ENCODE measurements at places on chromosomes 6 and 20.

DNA sequence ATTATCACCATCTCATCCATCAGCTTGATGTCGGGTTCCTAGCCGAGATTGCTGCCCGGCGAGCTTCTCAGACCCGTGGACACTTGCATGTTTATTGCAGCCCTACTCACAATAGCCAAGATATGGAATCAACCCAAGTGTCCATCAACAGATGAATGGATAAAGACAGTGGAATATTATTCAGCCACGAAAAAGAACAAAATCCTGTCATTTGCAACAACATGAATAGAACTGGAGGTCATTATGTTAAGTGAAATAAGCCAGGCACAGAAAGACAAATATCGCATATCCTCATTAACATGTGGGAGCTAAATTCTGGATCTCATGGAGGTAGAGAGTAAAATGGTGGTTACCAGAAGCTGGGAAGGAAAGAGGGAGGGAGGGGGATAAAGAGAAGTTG lies 49.1 kb upstream of the SLC2A12 start:
- DNase-seq = no peak

- DNase-seq = no peak
Measured at GRCh38 chr20:53291548-53291947, 302.1 kb downstream of the ZNF217 start.

GRCh38 chr6:109513571-109514071 lies 30.6 kb upstream of the ZBTB24 start:
- no peak for DNase-seq

DNA sequence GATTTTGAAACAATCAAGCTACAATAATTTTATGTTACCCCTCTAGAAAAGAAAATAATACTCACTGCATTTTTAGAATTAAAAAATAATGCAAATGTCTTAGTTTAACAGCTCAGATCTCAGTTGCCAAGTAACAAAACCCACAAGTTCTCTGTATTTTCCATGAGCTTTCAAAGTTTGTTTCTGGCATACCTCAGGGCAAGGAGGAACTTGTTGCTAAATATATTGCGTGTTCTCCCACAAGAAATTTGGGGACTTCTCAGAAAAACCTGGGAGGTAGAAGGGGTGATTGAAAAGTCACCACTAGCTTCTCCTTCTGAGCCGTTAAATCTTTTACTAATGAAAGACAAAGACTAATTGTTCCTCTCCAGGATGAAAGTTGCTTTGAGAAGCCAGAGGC lies 236.8 kb upstream of the MARCKS start:
- DNase-seq = no peak

- DNase-seq = no peak
Measured at GRCh38 chr20:43972051-43972450, 57.4 kb downstream of the TOX2 start.

DNA sequence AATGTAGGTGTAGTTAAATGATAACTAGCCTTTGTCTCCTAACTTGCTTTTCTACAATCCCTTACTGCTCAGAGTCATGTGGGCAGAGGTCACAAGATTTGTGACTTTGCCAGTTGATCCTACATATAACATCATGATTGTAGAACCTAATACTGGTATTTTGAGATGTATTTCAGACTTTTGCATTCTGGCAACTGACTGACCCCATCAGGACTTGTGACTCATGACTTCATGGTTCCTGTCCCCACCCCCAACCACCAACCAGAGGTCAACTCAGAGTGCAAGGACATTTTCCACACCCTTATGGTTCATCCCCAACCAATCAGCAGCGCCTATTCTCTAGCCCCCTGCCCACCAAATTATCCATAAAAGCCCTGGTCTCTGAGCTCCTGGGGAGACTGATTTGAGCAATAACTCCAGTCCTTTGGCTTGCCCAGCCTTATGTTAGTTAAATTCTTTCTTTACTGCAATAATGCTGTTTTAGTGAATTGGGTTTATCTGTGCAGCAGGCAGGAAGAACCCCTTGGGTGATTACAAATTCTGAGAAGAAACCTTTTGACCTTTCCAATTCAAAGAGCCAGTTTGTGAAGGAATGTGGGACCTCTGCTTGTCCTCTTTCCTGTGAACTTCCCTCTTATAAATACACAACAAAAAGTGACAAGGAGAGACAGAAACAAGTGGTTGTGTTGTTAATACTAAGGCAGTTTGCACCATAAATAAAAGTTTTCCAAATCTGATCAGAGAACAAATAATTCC lies 588.7 kb downstream of the UTRN start:
- no peak for DNase-seq

- DNase-seq = no peak
Measured at GRCh38 chr6:76774781-76775384, 688.4 kb downstream of the HTR1B start.

GRCh38 chr20:15976047-15976736 lies 597.1 kb downstream of the KIF16B start:
- DNase-seq = no peak

GRCh38 chr6:49806145-49806544 lies 19.1 kb upstream of the PGK2 start:
- no peak for DNase-seq

DNA sequence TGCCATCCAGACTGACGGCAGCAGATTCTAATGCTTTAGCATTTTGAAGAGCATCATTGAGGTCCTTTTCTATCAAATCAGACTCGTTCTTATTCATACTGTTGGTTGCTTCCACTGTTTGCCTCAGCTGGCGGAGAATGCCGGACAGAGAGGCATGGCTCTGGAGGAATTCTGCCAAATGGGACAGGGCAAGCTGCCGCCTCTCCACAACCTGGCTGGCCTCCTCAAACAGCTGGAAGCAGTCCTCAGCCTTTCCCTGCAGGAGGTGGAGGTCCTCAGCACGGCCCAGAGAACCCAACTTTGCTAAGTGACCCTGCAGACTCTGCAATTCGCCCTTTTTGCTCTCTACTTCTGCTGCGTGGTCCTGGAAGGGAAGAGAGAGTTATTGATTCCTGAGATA lies 220.5 kb downstream of the SYNE1 start:
- DNase-seq = no peak

- DNase-seq = no peak
Measured at GRCh38 chr20:32975698-32976674, 28.2 kb downstream of the SUN5 start.

DNA sequence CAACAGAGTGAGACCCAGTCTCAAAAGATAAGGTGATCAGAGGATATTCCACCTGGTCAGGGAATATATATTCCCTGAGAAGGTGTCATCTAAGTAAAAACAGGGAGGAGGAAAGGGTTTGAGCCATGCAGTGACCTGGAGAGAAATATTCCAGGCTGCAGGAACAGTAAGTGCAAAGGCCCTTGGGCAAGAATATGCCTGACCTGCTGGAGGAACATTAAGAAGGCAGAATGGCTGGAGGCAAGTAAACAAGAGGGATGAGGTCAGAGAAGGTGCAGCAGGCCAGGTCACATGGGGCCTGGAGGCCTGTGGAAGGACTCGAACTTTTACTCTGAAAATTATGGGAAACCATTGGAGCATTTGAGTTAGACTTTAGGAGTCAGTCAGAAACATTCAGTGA lies 6.7 kb downstream of the DEF6 start:
- DNase-seq = no peak

DNA sequence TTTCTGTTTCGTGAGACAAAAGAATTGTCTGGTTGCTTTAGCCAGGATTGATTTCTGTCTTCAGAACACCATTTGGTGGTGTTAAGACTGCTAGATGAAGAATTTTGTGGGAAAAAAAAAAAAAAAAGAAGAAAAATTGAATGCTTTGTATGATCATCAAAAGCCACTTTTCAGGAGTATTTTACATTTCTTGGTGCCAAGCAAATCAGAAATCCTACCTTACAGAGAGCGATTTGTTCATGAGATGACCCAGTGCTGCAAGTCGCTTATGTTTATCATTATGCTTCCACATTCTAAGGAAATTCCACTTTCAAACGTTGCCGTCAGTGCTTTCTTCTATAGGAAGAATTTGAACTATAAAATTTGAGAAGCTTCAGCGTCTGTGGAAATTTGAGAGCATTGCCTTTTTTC lies 228.7 kb downstream of the BCKDHB start:
- no peak for DNase-seq

- no peak for DNase-seq
Measured at GRCh38 chr20:63087872-63088680, 81.3 kb upstream of the BHLHE23 start.

GRCh38 chr20:49320460-49320859 lies 42.6 kb upstream of the ZNFX1 start:
- DNase-seq = no peak
